ENCODE measurements at places on chromosomes 1 and 21. TPM values are rescaled to one million over a fixed set of nuclear protein-coding genes. Genes with fewer than 3 reads are reported as not detected.

The C4BPA gene
- not detected for total RNA-seq

The GPR37L1 gene
- total RNA-seq = 0.06 TPM

The FCGR3A gene
- not detected for total RNA-seq

The ADAM30 gene
- total RNA-seq = not detected

The CELA2B gene
- not detected for total RNA-seq

The NOTCH2NLA gene
- 18.5 TPM for total RNA-seq

The HES3 gene
- 22.2 TPM for total RNA-seq

The RCC1 gene
- 34.8 TPM for total RNA-seq

The UBE2U gene
- total RNA-seq = not detected

The GRHL3 gene
- total RNA-seq = 1.1 TPM

The SH2D5 gene
- 7.7 TPM for total RNA-seq

The FMN2 gene
- total RNA-seq = 1.7 TPM

The CLCA2 gene
- total RNA-seq = not detected

The SLFNL1 gene
- 0.19 TPM for total RNA-seq

The LRRC7 gene
- not detected for total RNA-seq

The HSD3B2 gene
- not detected for total RNA-seq

The MECR gene
- 22.0 TPM for total RNA-seq

The S100B gene
- total RNA-seq = 0.60 TPM

The MPL gene
- 0.09 TPM for total RNA-seq

The TFF2 gene
- not detected for total RNA-seq

The SLC2A5 gene
- not detected for total RNA-seq

The PDE4B gene
- 1.2 TPM for total RNA-seq

The SLC6A17 gene
- 0.06 TPM for total RNA-seq

The RAB7B gene
- total RNA-seq = 0.22 TPM

The LENEP gene
- total RNA-seq = not detected

The SEMA4A gene
- 1.8 TPM for total RNA-seq

The CPLANE2 gene
- 11.4 TPM for total RNA-seq

The TDRD10 gene
- not detected for total RNA-seq

The VHLL gene
- 0.34 TPM for total RNA-seq

The CORT gene
- not detected for total RNA-seq

The GREM2 gene
- not detected for total RNA-seq

The SPRR3 gene
- not detected for total RNA-seq

The AADACL3 gene
- total RNA-seq = not detected

The NBPF20 gene
- 0.68 TPM for total RNA-seq

The CLEC20A gene
- total RNA-seq = not detected

The TEX38 gene
- total RNA-seq = not detected

The RUNX3 gene
- not detected for total RNA-seq

The CYYR1 gene
- 25.7 TPM for total RNA-seq

The SAMD11 gene
- total RNA-seq = not detected

The SLC16A4 gene
- total RNA-seq = 0.56 TPM

The S100A7A gene
- not detected for total RNA-seq

The RGS13 gene
- not detected for total RNA-seq

The RWDD3 gene
- 22.1 TPM for total RNA-seq

The CLCA1 gene
- total RNA-seq = not detected

The MAEL gene
- total RNA-seq = not detected

The ST3GAL3 gene
- total RNA-seq = 29.7 TPM

The LCA5L gene
- 4.7 TPM for total RNA-seq

The RNF187 gene
- 32.3 TPM for total RNA-seq

The CIART gene
- total RNA-seq = 25.3 TPM

The PCSK9 gene
- 4.5 TPM for total RNA-seq

The LCE1A gene
- not detected for total RNA-seq

The ZNF496 gene
- total RNA-seq = 30.1 TPM

The CELA3B gene
- total RNA-seq = not detected

The CR1L gene
- not detected for total RNA-seq

The CD5L gene
- not detected for total RNA-seq

The SYT6 gene
- total RNA-seq = 8.1 TPM

The RAD54L gene
- 22.2 TPM for total RNA-seq

The ANKRD45 gene
- total RNA-seq = 2.3 TPM
